ENCODE measurements at places on chromosomes 12 and 14. TPM values are rescaled to one million over a fixed set of nuclear protein-coding genes. Genes with fewer than 3 reads are reported as not detected.

Gene KRT6C
- not detected for total RNA-seq

Gene KLRK1
- 0.95 TPM for total RNA-seq

Gene LMO3
- total RNA-seq: 0.51 TPM

Gene LPCAT3
- 54.3 TPM for total RNA-seq

Gene PMEL
- total RNA-seq: 1.2 TPM

Gene SSPN
- 23.4 TPM for total RNA-seq

Gene PPHLN1
- 56.5 TPM for total RNA-seq

Data from Panc1 (cell line).